ENCODE measurements at places on chromosomes 2 and 18.

DNA sequence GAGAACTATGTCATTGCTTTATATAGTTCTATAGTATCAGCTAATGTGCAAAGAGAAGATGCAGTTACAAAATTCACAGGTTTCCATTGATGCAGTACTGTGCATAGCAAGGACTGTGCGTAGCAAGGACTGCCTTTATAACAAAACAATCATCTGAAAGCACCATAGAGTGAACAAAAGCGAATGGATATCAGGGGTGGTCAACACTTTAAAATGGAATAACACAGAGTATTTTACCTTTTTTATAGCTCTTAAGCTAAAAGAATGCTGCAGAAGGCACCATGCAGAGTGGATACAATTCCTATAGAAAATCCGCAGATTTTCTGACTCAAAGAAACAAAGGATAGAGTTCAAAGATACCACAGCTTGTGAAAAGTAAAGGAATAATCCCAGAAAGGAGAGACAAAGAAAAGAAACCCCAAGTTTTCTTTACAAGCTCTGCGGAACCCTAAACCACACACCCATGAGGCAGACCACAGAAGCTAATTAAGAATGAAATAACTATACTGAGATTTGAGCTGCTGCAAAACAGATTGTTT lies 229.9 kb upstream of the DTNA start:
- no peak for DNase-seq

- DNase-seq: no peak
Observed at GRCh38 chr2:217934321-217935131, 68.3 kb downstream of the TNS1 start.

DNA sequence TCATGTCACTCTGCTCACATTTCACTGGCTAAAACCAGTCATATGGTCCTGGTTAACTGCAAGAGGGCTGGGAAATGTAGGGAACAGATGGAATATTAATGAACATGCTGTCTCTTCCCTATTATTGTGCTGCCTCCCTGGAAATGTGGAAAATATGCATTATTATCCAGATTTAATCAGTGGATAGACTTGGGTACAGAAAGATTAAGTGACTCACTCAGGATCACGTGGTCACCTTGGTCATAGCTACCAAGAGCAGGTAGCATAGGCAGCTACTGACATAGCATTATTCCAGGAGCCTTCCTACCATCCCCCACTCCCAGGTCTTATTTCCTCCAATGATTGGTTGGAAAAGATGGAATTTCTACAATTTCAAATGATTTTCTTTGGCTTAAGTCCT lies 141.1 kb downstream of the HRH4 start:
- no peak for DNase-seq

DNA sequence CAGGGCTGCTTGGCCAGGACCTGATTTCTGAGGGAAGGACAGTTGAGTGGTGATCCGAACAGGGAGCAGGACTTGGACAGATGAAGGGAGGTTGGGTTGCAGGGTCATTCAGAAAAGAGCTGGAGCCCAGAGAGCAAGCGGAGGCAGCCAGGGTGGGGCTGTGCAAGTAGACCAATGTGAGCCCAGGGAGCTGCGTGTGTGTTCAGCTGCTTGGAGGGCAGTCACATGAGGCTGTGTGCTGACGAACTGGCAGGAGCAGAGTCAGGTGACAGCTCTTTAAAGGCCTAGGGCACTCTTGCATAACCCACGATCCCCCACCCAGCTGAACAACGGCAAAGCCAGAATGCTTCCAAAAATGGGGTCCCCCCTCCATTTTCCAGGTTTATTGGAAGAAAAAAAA lies 4.6 kb upstream of the MLPH start:
- no peak for DNase-seq

DNA sequence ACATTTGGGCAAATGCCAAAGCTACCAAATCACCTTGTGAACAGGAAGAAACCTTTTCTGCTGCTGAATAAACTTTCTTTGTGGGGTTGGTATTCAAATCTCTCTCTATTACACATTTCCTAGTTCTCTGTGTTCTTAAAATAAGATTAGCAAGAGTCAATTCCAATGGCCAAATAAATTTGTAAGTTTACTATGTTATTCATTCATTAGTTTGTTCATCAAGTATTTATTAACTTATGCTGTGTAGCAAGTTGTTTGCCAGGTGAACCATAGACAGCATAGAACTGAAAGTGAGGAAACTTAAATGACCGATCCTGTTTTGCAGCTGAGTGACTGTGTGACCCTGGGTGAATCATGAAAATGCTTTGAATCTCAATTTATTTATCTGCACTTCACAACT lies 37.7 kb upstream of the FSHR start:
- no peak for DNase-seq

DNA sequence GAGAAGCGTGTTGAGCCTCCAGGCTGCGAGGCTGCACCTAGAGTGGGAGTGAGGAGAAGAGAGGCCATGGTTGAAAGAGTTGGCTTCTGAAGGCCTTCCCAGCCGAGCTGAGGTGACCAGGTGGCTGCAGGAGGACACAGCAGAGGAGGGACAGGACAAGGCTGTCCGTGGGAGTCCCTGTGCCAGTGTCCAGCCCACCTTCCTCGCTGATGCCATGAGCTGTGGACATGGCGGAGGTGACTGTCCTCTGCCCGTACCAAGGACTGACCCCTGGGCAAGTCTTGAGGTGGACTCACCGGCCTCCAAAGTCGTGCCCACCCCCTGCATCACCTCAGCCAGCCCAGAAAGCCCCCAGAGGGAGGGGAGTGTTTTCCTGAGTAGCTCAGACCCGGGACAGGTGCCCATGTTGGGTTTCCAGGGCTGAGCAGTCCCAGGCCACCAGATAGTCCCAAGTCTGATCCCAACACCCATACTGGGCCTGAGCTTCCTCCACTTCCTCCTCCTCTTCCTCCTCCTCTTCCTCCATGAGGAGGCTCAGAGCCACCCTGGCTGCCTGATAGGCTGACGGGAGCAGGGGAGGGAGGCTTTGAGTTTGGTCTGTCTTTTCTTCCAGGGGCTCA lies 43.0 kb upstream of the FOSL2 start:
- DNase-seq: no peak

DNA sequence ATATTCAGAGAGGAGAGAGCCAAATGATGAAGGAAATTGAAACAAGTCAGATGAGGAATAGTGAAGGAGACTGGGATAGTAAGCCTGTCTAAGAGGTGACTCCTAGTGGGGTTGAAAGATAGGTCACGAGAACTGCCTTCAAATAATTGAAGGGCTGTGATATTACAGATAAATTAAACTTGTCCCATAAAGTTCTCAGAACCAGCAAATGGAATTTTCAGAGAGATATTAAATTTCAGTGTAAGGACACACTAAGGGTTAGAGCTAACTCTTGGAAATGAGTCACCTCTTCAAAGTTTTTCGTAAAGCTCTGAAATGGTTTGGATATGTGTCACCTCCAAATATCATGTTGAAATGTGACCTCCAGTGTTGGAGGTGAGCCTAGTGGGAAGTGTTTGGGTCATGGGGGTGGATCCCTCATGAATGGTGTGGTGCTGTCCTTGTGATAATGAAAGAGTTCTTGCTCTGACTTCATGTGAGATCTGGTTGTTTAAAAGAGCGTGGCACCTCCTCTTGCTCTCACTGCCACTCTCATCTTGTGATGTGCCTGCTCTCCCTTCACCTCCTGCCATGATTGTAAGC lies 87.3 kb downstream of the BABAM2 start:
- no peak for DNase-seq

GRCh38 chr2:73877071-73877802 lies 15.6 kb upstream of the ACTG2 start:
- no peak for DNase-seq

- DNase-seq: no peak
Observed at GRCh38 chr2:37802899-37803379, 122.1 kb upstream of the RMDN2 start.
